Heart right ventricle (tissue), 16 donors: ENCODE measurements at places on chromosomes 2 and 18.

DNA sequence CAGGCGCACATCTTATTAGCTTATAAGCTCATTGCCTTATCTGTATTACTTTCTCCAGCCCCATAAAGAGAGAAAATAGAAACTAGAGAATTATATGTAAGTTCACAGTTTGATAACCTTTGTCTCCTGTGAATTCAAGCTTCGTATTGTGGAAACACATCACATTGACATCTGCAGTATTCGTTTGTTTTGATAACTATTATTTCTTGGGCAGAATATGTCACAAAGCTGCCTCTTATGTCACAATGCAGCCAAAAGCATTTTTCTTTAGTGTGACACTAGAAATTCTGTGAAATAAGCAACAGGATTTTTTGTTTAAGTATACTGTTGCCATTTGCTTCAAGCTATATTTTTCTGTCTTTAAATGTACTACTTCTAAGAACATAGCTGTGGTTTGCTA, 221.5 kb downstream of the DOK6 start:
- no peak for DNase-seq

- DNase-seq, result peak; percentile 74
These were observed at the start of gene CSRNP3 for GRCh38 chr2:165469417-165469816. CSRNP3 (plus strand) TSS chr2:165469698; CDS start chr2:165595066, 125,368 bp downstream.

DNA sequence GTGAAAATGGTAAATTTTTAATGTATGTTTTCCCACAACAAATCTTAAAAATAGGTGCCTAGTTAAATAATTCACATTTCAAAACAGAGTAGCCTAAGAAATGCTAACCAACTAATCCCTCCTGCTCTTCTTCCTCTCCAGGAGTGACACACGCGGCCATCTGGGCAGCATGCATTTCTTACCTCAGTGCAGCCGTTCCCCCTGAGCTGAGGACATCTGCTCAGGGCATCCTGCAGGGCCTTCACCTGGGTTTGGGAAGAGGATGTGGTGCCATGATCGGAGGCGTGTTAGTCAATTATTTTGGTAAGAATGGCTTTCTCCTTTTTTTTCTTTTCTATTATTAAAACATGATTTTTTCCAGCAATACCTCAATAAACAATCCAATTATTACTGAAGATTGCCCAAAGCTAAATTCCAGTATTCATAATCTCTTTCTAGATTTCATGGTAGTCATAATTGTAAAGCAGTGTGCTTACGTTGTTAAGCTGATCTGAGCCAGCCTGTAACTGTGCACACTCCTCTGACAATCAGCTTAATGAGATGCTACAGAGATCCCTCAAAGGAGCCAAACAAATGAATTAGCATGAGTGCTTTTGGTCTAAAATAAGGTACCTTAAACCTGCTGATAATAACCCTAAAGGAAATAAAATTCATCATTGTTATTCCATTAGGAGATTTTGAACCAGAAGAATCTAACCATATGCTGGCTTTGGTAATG, 45.8 kb downstream of the NEMP2 start:
- DNase-seq, result no peak

- no peak for DNase-seq
These were observed 1108.3 kb upstream of the KLHL29 start for GRCh38 chr2:22276696-22277095.

- DNase-seq, result no peak
These were observed 70.7 kb downstream of the CDC42EP3 start for GRCh38 chr2:37600735-37601134.

- no peak for DNase-seq
These were observed 86.8 kb downstream of the METTL8 start for GRCh38 chr2:171346723-171347557.

DNA sequence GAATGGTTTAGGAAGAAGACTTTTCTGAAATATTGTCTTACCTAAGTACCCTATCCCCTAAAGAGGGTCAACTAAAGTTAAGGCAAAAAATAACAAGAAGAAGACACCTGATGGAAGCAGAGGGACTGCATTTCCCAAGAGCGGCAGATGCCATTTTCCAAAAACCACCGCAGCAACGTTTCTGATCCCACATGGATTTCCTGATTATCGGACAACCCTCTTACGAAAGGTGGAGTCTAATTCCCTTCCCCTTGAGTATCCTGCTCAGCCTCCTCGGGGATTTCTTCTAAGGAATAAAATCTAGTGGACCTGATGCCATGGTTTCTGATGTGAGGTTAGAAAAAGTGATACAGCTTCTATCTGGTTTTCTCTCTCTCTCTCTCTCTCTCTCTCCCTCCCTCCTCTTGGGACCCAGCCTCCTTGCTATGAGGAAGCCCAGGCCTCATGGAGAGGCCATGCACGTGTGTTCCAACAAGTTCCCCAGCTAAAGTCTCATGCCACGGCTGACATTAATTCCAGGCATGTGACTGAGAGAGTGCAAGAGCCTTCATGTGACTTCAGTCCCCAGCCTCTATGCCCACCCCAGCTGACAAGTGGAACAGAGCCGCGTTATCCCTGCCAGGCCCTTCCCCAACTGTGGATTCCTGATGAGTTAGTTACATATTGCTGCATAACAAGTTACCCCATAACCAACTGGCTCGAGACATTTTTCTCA, 150.3 kb downstream of the SMAD2 start:
- no peak for DNase-seq

DNA sequence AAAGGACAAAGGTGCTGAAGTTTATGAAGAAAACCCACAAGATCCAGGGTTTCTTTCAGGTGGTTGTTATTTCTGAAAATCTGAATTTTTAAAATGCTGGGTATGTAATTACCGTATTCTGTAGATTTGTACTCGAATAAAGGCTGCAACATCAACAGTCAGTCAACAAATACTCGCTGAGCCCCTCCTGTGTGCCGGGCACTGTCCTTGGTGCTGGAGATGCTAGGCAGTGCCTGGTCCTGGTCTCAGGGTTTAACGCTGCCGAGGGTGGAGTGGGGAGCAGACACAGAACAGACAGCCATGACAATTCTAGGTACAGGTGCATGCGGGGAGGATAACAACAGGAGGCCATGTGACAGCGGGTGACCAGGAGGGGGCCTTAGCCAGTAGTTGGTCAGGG, 27.2 kb upstream of the PDIA6 start:
- no peak for DNase-seq

DNA sequence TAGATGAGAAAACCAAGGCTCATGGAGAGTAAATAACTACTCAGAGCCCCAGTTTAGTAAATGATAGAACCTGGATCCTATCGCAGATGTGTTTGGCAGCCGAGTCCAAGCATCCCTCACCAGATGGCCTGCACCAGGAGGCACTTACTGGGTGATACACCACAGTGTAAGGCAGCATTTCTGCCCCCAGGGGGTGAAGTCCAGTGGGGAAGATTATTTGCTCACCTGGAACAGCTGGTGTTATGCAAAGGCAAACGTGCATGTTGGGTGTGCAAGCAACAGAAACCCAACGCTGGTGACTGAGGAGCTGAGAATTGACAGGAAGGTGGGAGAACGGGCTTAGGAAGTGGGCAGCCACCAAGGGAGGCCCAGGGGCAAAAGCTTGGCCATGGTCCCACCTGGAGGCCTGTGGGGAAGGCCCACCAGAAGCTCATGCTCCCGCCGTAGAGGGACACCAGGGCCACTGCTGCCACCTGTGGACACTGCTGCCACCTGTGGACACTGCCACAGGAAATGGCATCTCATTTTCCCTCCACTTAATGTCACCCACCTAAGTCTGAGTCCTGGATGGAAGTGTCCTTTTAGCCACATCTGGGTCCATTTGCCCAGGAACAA, 100.6 kb downstream of the TFCP2L1 start:
- no peak for DNase-seq

GRCh38 chr18:47817795-47818077, 112.7 kb downstream of the SMAD2 start:
- no peak for DNase-seq

- DNase-seq, result no peak
These were observed 148.5 kb downstream of the CAMKMT start for GRCh38 chr2:44510246-44510645.

- no peak for DNase-seq
These were observed 36.0 kb downstream of the MYCN start for GRCh38 chr2:15976354-15976753.

DNA sequence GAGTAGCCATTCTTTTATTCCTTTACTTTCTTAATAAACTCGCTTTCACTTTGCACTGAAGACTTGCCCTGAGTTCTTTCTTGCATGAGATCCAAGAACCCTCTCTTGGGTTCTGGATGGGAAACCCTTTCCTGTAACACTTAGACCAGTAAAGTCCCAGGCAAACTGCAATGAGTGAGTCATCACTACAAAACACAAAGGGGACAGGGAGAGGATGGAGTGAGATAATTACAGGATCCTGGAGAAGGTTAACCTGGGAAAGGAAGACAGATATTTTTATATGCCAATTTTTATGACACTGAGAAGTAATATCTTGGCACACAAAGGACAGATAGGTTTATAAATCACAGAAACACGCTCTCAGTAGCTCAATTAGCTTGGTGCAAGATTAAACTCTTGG, 48.7 kb downstream of the EHD3 start:
- no peak for DNase-seq

- no peak for DNase-seq
These were observed 181.8 kb upstream of the NT5C1B start for GRCh38 chr2:18771212-18771611.

DNA sequence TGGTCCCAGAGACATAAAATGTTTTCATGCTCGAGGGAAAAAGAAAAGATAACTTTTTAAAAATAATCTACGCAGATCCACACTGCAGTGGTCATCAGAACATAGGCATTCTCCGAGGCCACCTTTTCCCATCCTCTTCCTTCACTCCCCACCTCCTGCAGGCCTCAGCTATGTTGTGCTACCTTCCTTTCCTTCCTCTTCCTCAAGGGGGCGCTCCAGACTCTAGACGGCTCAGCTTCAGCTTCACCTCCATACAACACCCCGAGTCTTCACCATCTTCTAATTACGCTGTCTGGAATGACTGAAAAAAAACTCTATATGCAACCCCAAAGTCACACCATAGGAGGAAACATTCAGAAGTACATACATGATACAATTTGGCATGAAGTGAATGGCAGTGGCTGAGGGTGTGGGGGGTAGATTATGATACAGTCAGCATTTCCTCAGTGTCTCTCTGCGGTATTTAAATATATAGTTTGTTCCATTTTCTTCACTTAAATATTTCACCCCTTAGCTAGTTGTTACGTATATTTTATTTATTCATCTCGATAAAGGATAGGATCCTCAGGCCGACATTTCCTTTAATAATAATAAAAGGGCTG, 583.6 kb downstream of the IRS1 start:
- DNase-seq, result no peak

DNA sequence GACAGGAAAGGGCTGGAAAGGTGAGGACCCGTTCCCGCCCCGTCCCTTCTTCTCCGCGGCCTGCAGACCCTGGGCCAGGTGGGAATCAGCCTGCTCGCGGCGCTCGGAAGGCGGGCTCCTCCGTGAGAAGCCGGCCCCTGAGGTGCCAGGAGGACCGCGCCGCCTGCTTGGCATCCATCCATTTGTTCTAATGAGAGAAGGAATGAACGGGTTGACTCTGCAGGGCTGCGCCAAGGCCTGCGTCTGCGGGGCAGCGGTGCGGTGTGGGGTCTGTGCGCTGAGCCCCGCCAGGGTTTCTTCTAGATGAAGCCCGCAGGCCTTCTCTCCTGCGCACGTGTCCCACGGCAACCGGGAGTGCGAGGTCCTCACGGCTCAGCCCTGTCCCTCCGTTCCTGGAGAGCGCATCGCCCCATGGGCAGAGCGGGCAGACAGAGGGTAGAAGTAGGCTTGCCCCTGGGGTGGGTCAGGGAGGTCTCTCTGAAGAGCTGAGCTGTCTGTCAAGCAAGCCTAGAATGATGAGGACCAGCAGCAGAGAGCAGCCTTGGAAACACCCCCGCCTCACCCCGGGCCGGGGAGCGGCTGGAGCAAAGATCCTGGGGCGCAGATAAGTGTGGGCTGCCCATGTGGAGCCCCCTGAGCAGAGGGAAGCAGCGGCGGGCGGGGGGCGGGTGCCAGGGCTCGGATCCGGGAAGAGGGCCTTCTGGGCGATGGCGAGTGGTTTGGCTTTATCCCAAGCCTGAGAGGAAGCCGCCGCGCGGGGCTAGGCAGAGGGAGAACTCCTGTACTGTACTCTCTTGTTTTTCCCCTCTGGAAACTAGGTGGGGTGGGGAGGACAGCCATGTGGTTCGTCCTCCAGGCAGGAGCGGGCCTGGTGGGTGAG, 27.9 kb upstream of the HS6ST1 start:
- DNase-seq, result no peak

DNA sequence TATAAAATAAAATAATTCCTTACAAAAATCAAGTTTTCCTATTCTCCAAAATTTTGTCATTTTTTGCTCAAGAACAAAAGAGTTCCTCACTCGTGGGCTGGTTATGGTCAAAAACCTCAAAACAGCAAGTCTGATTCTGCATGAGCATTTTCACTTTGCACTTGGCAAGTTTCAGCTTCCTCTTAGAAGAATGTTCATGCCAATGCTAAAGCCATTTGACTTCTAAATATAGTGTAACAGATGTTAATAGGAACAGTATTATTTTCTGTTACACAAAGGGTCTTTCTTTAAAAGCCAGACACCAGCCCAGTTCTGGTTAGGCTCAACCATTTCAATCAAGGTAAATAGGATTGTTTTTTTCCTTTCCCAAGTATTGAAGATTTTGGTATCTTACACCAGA, 261.3 kb upstream of the CCDC68 start:
- no peak for DNase-seq

GRCh38 chr18:46531482-46531881, 125.5 kb downstream of the LOXHD1 start:
- no peak for DNase-seq

DNA sequence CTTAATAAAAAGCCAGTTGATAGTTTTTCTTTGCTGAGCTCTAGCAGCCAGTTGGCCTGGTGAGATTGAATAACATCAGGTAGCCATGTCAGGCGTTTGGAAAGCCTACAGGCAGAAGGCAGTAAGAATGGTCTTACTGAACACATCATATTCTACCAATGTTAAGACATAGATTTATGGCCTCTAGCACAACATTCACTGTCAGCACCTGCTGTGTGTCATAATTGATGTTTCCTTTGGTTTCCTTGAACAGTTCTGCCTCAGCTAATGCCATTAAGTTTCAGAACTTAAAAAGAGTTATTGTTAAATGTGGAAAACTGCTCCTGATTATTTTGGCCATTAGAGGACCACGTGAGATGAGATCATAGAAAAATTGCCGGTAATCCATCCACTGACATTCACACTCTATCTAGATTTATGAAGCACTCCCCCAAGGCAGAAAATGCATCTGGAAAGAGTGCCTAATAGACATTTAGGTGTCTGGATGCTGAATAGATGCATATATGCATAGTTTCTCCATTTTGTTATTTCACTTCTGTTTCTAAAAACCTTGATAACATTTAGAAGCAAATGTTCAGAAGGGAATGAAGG, 434.7 kb downstream of the PTPRM start:
- DNase-seq, result no peak

GRCh38 chr2:152359573-152360363, 24.8 kb downstream of the FMNL2 start:
- DNase-seq, result no peak

GRCh38 chr18:60538891-60539290, 166.3 kb upstream of the MC4R start:
- no peak for DNase-seq

GRCh38 chr2:11458753-11459152, 7.2 kb downstream of the E2F6 start:
- peak; percentile 15 for DNase-seq
